ENCODE measurements at places on chromosomes 1 and 21.

DNA sequence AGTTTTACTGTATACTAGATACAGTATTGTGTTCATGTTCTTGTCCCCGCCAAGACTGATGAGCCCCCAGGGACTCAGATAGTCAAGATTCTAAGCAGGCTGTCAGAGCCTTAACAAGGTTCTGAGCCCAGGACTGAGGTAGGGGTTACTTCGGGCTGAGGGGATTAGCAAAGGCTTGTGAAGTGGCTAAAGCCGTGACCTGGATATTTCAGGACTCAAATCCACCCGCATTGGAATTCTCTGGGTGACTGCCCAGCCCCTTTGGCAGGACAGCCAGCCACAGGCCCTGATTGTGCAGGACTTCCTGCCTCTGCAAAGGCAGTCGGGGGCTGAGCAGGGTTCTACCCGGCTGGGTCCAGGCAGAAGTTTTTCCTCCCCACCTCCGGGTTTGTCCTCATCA is at the start of gene PLA2G5:
Gene PLA2G5, plus strand, starts transcription at position 321 of the 400 bp plus-strand sequence. CDS start 14,637 bp downstream, outside the sequence.
- no peak for DNase-seq

GRCh38 chr1:223765036-223765718 is 52.8 kb downstream of the CAPN2 start:
- no peak for DNase-seq

- no peak for DNase-seq
Measured at GRCh38 chr1:154353460-154353904, 28.2 kb downstream of the ATP8B2 start.

- DNase-seq, result no peak
Measured at GRCh38 chr1:207418351-207418750, 35.8 kb upstream of the CR2 start.

- DNase-seq, result no peak
Measured at GRCh38 chr21:29342363-29342957, 43.7 kb downstream of the BACH1 start.
